ENCODE measurements at places on chromosomes 7 and 10.

GRCh38 chr7:80088705-80089104 is 45.9 kb upstream of the GNAI1 start:
- DNase-seq, result no peak

GRCh38 chr7:23443974-23444373 is 26.3 kb downstream of the IGF2BP3 start:
- DNase-seq, result no peak

DNA sequence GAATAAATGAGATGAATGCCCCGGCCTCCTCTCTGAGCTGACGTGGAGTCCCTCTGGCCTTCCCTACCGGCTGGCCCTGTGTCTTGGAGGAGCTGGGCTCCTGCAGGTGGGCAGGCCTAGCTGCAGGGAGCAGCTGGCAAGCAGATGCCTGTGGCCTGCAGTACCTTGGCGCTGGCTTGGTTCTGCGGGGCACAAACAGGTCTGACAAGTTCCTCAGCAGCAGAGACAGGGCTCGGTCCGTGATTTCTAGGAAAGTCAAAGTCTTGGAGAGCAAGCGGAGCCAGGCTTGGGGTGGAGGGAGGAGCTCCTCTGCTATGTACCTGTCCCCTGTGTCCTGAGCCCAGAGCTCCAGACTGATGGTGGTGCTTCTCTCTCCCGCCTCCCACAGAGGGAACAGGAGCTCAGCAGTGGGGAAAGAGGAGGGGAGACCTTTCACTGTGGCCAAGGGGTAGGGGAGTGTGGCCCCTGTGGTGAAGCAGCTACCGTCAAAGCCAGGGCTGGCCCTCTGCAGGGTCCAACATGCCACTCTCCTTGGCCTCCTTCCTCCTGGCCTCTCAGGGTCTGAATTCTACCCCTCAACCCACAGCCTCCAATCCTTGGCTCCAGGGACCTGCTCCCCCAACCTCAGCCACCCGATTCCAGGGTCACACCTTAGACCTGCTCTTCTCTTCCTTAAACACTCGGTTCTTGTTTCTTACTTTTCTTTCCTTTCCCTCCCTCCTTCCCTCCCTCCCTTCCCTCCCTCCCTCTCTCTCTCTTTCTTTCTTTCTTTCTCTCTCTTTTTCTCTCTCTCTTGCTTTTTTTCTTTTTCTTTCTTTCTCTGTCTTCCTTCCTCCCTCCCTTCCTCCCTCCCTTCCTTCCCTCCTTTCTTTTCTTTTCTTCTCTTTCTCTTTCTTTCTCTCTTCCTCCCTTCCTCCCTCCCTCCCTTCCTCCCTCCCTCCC is 20.1 kb downstream of the MYL10 start:
- no peak for DNase-seq

- DNase-seq, result no peak
Observed at GRCh38 chr7:54259185-54259584, 283.0 kb upstream of the VSTM2A start.

DNA sequence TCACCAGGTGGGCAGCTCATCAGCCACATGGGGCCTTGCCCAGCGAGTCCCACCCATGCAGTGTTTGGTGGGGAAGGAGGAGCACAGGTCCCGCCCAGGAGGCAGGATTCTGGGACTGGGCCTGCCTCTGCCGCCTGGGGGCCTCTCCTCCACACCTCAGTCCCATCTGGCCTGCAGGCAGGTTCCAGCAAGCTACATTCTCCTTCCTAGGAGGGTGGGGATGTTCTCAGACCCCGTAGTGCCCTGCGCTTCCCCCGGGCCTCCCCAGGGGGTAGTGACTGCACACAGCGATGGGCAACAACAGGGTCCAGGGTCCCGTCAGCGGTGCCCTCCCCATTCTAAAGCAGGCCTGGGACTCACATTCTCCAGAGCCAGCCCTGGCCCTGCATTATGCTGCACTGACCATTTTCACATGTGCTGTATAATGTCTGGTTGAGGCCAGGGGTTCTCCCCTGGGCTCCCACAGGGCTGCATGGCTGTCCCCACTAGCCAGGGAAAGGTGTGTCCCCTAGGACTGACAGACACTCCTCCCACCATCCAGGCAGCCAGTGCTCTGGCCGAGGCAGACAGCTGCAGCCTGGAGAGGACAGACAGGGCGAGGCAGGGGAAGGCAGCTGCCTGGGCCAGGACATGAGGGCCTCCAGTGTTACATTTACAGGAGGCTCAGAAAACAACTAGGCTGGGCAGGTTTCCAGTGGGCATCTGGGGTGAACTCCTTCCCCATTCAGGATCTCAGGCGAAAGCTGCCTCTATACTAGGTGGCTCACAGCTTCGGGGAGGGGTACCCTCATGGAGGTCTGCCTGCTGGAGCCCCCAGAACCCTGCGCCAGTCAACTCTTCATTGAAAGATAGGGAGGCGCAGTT is 9.3 kb downstream of the RASGEF1A start:
- no peak for DNase-seq
